Astrocyte of the hippocampus (primary cell): ENCODE measurements at places on chromosomes 1 and 21.

- no peak for DNase-seq
Observed at GRCh38 chr1:225768662-225769426, 8.8 kb upstream of the SRP9 start.

- no peak for DNase-seq
Observed at GRCh38 chr1:58304346-58304975, 242.1 kb downstream of the OMA1 start.

DNA sequence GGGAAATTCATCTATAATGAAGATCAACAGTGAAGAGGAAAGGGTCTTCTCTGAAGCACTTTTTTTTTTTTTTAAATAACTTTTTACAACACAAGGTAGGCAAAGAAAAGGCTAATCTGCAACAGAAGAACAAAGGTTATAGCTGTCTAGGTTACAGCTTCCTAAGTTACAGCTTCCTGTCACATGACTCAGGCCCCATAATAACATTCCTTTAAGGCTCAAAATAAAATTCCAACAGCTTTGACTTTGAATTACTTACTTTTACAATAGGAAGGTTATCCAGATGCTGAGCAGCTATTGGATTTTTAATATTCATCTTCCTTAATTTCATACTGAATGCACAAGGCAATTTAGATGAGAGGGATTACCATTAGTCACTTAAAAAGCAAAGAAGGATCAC lies 40.4 kb upstream of the TMEM61 start:
- DNase-seq, result no peak

GRCh38 chr1:48294656-48295055 lies 72.1 kb downstream of the SLC5A9 start:
- no peak for DNase-seq

GRCh38 chr1:77100875-77101274 lies 118.4 kb downstream of the PIGK start:
- peak; percentile 17 for DNase-seq

- DNase-seq, result peak; percentile 82
Observed at GRCh38 chr1:184567637-184568036, 180.8 kb downstream of the C1orf21 start.
